ENCODE measurements at places on chromosomes 5 and 9.

DNA sequence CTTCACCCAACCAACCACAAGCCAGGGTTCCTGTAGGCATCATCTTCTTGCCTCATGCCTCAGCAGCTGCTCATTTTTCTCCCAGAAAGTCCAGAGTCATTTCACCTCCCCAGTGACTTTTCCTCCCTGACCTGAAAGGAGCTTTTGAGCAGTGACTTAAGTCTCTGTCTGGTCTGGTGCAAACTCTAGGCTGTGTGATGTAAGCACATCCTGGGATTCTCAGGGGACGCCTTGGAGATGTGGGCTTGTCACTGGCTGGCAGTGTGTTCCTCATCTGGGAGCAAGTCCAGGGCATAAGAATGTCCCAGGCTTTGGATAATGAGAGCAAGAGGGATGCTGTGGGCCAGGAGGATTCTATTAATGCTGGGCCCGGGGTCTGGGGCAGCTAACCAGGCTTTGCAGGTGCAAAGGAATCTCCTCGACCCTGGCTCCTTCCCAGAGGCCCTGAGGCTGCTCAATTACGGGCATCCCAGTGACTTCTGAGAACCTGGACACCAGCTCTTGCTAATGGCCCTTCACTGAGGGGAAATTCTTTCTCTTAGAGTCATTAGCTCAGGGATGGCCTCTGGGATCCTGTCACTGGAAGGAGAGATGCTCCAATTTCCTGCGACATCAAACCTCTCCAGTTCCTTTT is 211.0 kb upstream of the PANK3 start:
- H3K27ac ChIP-seq, result no peak overlapping the region
- no peaks in the 10 kb centered on the region for H3K27me3 ChIP-seq
- H3K36me3 ChIP-seq, result peaks cover 5% of the 10 kb centered on the region

DNA sequence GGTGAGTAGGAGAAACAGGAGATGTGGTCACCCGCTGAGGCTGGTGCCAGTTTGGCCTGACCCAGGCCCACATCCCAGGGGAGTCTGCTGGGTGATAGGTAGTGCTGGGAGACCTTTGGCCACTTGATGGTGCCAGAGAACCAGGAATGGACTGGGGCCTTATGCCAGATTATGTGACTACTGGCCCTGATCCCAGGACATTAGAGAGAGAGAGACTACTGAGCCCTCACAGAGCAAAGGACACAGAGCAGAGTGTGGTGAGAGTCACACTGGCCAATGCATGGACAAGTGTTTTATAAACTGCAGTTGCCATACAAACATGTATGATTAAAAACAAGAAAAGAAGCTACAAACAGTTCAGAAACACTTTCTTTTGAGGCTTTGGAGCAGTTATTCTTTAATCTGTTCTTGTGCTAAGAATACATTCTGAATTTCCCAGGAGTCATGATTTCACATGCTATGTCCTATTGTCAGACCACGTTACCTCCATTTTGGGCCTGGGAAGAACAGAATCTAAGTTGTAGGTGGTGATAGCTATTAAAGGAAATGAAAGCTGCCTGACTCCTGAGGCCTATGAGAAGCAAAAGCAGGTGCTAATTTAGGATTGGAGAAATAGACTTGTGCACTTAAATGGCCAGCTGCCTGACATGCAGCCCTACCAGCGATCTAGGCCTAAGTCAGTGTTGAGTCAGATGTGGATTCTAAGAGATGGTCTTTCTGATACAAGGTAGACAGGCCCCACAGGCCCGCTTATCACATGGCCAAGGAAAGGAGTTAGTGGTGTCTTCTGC is 32.6 kb upstream of the TMOD1 start:
- H3K27me3 ChIP-seq, result no peaks in the 10 kb centered on the region
- peak; percentile 91 for DNase-seq
- no peak overlapping the region for H3K4me3 ChIP-seq

GRCh38 chr9:114124666-114125475 is 25.8 kb upstream of the KIF12 start:
- H3K27me3 ChIP-seq, result no peaks in the 10 kb centered on the region
- no peak for DNase-seq
- H3K27ac ChIP-seq, result no peak overlapping the region
- no peaks in the 10 kb centered on the region for H3K36me3 ChIP-seq
- no peak overlapping the region for H3K4me3 ChIP-seq

DNA sequence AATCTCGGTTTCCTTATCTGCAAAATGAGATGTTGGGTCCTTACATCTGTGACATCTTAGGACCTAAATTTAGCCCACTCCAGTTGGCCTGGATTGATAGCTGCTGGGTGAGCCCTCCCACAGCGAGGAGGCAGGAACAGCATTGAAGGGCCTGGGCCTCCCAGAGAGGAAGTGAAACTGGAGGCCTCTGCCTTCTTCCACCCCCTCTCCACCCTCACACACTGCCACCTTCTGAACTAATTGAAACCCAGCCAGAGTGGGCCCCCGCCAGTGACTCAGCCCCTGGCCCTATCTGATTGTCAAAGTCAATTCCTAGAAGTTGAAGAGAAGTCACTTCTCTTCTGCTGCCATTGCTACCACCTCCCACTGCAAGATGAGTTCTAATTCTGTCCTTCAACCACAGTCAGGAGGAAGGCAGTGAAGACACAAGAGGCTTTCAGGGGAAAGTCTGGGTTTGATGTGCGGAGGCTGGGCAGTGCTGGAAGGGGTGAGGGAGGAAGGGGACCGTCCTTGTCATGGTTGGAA is 55.2 kb upstream of the NEK6 start:
- peak; percentile 60 for DNase-seq
- H3K36me3 ChIP-seq, result no peaks in the 10 kb centered on the region
- no peak overlapping the region for H3K27ac ChIP-seq

GRCh38 chr9:68964102-68964541 is 49.8 kb downstream of the PRKACG start:
- H3K36me3 ChIP-seq, result no peaks in the 10 kb centered on the region
- DNase-seq, result no peak
- H3K4me3 ChIP-seq, result no peak overlapping the region
- H3K27ac ChIP-seq, result no peak overlapping the region

DNA sequence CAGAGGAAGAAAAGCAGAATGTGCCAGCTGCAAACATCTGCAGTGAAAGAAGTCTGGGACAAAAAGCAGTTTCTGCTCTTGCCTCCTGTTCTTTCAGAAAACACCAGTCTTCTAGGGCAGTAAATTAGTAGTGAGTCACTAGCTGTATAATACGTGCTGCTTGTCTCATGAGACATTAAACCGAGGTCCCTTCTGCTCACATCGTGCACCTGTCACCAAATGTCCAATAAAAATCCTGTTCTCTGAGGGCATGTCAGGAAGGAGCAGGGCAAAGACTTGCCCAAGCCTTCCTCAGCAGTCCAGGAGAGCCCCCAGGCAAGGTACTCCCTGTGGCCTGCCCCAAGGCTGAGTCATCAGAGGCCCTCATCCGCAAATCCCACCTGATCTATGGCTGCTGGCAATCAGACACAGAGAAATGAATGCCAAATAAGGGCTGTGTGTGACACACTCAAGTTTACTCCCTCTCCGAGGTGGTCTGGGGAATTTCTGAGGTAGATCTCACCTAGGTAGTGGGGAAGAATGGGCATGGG is 255.3 kb upstream of the SMARCA2 start:
- H3K4me1 ChIP-seq, result no peaks in the 10 kb centered on the region
- no peaks in the 10 kb centered on the region for H3K27me3 ChIP-seq
- no peaks in the 10 kb centered on the region for H3K36me3 ChIP-seq
- no peak for DNase-seq
- no peak overlapping the region for H3K4me3 ChIP-seq

DNA sequence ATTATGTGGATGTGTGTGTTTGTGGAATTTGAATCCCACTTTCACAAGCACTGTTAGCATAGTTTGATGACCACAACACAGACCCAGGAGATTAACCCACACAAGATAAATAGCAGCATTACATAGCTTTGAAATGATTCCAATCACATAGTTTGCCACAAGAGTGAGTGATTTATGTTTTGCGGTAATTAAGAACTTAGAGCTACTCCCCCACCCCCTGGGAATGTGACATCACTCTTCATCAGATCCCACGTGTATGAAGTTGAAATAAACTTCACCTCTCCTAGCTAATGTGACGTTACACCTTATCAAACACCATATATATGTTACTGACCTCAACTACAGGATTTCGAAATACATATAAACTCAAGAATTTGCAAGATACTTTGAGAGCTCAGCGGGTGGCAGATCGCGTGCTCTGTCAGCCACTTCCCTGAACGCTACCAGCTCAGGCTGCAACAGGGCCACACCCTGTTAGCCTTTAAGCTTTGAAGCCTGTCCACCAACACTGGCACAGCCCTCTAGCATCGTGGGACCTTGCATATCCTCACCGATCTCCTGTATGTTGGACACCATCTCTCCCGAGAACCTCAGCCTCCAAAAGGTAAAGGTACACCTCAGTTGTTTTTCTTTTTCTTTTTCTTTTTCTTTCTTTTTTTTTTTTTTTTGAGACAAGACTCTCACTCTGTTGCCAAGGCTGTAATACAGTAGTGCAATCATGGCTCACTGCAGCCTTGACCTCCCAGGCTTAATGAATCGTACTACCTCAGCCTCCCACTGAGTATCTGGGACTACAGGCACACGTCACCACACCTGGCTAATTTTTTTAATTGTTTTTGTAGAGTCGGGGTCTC is 1.7 kb upstream of the AGTPBP1 start:
- H3K4me3 ChIP-seq, result no peak overlapping the region
- no peak for DNase-seq
- H3K27me3 ChIP-seq, result no peaks in the 10 kb centered on the region
- no peak overlapping the region for H3K27ac ChIP-seq
- H3K4me1 ChIP-seq, result peaks cover 18% of the 10 kb centered on the region
- no peaks in the 10 kb centered on the region for H3K36me3 ChIP-seq

- H3K4me1 ChIP-seq, result peaks cover 13% of the 10 kb centered on the region
- no peaks in the 10 kb centered on the region for H3K27me3 ChIP-seq
- H3K27ac ChIP-seq, result no peak overlapping the region
- DNase-seq, result no peak
Observed at GRCh38 chr5:134236318-134236717, 10.4 kb upstream of the PPP2CA start.

GRCh38 chr5:42301349-42301748 is 121.9 kb upstream of the GHR start:
- DNase-seq, result no peak
- H3K27me3 ChIP-seq, result no peaks in the 10 kb centered on the region
- H3K36me3 ChIP-seq, result no peaks in the 10 kb centered on the region
- H3K4me3 ChIP-seq, result no peak overlapping the region
- H3K27ac ChIP-seq, result no peak overlapping the region

DNA sequence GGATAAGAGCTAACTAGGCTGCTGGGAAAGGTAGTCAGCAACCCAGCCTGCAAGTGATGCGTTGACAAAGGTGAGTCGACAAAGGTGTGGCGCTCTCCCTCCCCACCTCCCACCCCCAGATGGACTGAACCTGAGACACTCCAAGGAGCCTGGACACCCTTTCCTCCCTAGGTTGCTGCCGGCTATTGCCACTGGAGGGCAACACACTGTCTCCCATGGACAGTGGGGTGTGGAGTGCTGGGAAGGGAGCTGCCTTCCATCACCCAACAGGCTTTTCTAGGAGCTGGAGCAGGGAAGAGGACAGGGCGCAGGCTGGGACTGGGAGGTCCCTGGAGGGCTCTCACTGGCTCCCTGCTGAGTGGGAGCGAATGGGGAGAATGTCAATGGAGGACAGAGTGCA is 75.4 kb upstream of the ARAP3 start:
- no peak for DNase-seq
- no peak overlapping the region for H3K27ac ChIP-seq
- H3K27me3 ChIP-seq, result no peaks in the 10 kb centered on the region
- H3K36me3 ChIP-seq, result no peaks in the 10 kb centered on the region

GRCh38 chr9:8338767-8339510 is 539.4 kb upstream of the DMAC1 start:
- H3K27me3 ChIP-seq, result no peaks in the 10 kb centered on the region
- H3K36me3 ChIP-seq, result no peaks in the 10 kb centered on the region

DNA sequence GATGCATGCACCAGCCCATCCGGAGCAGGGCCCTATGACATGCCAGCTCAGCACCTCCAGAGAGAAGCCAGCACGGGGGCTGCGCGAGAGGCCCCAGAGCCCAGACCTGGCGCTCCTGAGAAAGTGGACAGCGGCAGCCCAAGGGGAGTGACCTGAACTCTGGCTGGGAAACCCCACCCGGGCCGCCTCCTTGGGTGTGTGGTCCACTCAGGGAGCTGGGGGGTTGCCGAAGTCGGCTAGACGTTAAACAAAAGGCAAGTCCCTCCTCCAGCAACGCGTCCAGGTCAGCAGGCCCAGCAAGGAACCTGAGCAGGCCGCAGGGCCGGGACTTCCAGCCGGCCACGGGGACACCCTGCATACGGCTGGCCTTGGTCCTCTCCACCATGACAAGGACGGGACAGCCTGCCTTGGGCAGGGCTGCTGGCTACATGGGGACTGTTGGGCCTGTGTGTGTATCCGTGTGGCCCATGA is 35.7 kb downstream of the NACC2 start:
- no peak overlapping the region for H3K27ac ChIP-seq
- H3K4me3 ChIP-seq, result no peak overlapping the region
- peaks cover 38% of the 10 kb centered on the region for H3K4me1 ChIP-seq
- no peak for DNase-seq
- no peaks in the 10 kb centered on the region for H3K36me3 ChIP-seq
- H3K27me3 ChIP-seq, result no peaks in the 10 kb centered on the region

- no peaks in the 10 kb centered on the region for H3K36me3 ChIP-seq
- no peak overlapping the region for H3K27ac ChIP-seq
- no peaks in the 10 kb centered on the region for H3K4me1 ChIP-seq
- H3K4me3 ChIP-seq, result no peak overlapping the region
- no peaks in the 10 kb centered on the region for H3K27me3 ChIP-seq
Observed at GRCh38 chr9:122402403-122402871, 31.6 kb downstream of the PTGS1 start.

GRCh38 chr9:100426530-100427365 is at the start of gene MSANTD3:
Gene MSANTD3, plus strand, starts transcription at chr9:100427143. Its CDS starts 14,796 bp downstream, at chr9:100441939.
- no peaks in the 10 kb centered on the region for H3K27me3 ChIP-seq
- H3K36me3 ChIP-seq, result no peaks in the 10 kb centered on the region
- peak within 1 kb of the TSS; percentile 84 for H3K27ac ChIP-seq
- peak within 1 kb of the TSS; percentile 65 for H3K4me3 ChIP-seq

DNA sequence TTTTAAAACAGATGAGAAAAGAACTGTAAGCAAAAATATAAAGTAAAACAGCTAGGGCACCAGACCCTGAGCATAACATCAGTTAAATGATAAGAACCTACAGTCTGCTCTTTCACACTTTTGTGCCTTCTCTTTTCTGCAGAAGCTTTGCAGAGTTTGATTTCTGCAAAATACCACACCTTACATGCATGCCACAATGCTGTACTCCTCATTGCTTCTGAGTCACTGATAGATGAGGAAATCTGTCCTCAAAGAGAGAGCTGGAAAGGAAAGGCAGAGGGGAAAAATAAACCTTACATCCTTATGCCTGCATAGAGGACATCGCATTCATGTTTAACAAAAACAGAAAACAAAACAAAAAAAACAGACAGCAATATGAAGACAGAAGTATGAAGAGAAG is 142.9 kb downstream of the ATPSCKMT start:
- H3K36me3 ChIP-seq, result no peaks in the 10 kb centered on the region
- DNase-seq, result no peak
- no peaks in the 10 kb centered on the region for H3K4me1 ChIP-seq

DNA sequence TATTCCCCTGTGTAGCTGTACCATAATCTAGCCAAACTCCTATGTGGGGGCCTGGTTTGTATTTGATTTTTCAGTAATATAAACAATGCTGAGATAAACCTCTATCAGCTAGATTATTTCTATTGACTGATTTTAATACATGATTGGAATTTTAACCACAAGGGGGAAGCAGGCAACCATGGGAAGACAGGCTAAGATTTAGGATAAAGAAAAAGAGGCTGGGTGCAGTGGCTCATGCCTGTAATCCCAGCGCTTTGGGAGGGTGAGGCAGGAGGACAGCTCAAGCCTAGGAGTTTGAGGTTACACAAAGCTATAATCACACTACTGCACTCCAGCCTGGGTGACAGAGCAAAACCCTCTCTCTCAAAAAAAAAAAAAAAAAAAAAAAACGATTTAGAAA is 18.1 kb upstream of the GPX3 start:
- H3K36me3 ChIP-seq, result no peaks in the 10 kb centered on the region
- H3K4me3 ChIP-seq, result no peak overlapping the region
- H3K27me3 ChIP-seq, result no peaks in the 10 kb centered on the region
- H3K27ac ChIP-seq, result no peak overlapping the region

Measured in tibial artery (tissue), 4 donors.